ENCODE measurements at places on chromosomes 1 and 21.
A peak's percentile ranks its signal among the peaks of the same experiment; 100 is the strongest.

- DNase-seq: no peak
These were observed 80.7 kb downstream of the GIPC2 start for GRCh38 chr1:78126506-78126905.

- no peak for DNase-seq
These were observed 58.4 kb downstream of the OVGP1 start for GRCh38 chr1:111369177-111369576.

- DNase-seq: no peak
These were observed 48.5 kb downstream of the MAP3K7CL start for GRCh38 chr21:29178926-29179325.

DNA sequence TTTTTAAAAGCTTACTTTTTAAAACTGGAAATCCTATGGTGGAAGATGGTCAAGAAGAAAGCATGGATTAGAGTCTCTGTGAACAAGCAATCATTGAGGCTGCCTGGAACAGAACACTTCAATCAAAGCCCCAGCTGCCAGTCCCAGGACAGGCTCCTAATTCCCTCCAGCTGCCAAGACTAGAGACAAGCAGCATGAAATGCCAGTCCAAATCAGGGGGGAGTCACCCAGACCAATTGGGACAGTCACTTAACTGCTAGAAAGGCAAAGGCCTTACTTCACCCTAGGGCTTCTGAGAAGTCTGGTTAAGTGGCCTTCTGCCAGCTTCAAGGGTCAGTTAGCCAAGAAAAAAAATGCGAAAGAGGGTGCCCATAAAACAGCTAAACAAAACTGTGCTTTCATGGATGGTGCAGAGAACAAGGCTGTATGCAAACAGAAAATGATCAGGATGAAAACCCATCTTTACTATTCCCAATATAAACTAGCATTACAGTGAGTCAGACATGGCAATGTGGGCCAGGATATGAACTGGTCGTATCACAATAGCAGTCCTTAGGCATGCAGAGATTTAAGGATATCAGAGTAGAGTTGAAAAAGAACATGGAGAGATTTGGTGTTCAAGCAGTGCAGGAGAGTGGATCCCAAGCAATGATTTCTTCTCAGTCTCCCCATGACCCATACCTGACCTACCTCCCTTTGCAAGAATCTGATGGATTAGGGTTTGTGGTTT, 31.0 kb upstream of the MAN1A2 start:
- no peak for DNase-seq

- DNase-seq: peak; percentile 52
These were observed 37.0 kb upstream of the RXRG start for GRCh38 chr1:165481820-165482532.

DNA sequence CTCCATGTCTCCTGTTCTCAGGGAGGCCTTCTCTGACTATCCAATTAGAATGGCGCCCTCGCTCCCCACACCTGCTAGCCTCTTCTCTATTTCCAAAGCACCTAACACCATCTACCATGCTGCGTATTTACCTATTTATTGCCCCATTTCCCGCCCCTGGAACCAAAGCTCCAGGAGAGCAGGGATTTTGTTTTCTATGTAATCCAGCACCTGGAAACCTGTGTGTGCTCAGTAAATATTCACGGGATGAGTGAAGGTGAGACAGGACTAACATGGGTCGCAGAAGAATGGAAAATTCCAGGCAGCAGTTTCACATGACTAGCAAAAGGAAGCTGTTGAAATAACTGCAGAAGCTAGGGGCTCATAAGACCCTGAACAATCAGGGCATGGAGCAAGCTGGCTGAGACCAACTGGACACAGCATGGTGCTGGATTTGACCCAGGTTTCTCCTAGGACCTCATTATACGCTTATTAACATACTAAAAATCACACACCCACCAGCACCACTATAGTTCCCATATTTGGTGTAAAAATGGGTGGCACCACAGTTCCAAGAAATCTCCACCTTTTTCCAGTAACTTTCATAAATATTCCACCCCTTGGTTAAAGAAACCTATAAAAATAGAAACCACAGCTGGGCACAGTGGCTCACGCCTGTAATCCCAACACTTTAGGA, 15.1 kb upstream of the TENT5B start:
- no peak for DNase-seq

DNA sequence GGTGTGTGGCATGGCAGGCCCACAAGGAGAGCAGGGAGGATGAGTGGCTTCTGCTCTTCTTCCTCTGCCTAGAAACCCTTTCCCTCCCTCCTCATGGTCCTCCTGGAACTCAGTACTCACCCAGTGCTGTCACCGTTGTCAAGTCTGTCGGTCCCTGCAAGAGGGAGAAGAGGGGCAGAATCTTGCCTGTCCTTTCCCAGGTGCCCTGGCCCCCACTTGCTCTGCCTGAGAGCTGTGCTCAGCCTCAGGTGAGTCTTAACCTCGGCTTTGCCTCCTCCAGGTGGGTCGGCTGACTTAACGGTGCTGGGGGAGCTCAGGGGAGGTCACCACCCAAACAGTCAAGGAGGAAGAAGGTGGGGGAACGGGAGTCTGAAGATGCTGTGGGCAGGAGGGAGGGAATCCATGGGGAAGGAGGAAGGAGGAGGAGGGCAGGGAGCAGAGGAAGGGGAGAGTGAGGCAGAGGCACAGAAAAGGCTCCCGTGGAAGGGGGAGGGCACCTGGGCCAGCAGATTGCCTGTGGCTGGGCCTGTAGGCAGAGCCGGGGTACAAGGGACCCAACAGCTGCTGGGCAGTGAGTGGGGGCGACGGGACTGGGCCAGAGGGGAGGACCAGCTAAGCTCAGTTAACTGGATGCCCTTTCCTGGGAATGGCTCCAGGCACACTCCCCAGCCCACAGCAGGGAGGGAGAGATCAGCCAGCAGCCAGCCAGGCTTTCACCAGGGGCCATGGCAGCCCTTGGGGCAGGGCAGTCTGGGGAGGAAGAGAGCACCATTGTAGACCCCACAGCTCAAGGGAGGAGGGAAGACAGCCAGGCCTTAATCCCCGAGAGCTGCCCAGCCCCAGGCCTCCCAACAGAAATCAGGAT, 26.3 kb downstream of the CTNNBIP1 start:
- no peak for DNase-seq

GRCh38 chr1:179128520-179128919, 46.6 kb downstream of the TOR3A start:
- no peak for DNase-seq

DNA sequence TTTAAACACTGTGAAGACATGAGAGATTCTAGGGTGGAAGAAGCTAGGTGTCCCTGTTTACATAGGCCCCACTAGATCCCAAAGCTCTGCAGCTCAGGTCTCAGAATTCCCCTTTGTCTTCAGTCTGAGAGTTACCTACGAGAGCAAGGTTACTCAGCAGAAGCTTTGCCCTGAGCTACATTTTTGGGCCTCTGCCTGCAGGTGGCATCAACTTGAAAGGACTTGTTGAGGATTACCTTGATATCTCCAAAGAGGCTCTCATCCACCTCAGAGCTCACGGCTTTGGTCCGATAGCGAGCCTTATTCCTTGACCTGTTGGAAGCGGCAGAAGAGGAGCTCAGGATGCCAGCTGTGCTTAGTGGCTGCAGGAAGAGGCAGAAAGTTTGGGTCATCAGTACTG, 7.0 kb downstream of the CFAP45 start:
- no peak for DNase-seq

GRCh38 chr1:167800251-167800650, 78.5 kb downstream of the MPZL1 start:
- DNase-seq: no peak

DNA sequence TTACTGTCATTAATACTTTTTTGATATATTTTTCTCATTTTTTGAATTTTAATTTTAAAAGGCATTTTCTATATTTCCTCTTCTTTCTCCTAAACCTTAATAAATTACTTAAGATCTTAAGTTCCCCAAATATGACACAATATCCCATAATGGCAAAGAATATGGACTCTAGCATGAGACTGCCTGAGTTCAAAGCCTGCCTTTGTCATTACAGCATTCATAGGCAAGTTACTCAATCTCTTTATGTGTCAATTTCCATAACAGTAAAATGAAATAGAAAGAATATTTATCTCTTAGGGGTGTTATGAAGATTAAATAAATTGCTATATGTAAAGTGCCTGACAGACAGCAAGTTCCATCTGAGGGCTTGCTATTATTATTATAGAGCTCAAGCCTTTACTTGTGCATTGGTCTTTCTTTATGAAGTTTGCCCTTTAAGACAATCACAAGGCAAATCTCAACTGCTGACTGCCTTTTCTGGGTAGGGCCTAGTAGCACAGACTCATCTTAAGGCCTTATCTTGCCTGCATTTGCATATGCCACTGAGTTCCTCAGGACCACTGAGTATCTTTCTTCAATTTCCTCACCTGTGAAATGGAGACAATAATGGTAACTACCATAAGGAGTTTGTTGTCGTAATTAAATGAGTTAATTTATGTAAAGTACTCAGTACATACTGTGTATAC, 231.0 kb downstream of the NRIP1 start:
- DNase-seq: no peak

- peak; percentile 41 for DNase-seq
These were observed 710 bp upstream of the PDXK start for GRCh38 chr21:43717967-43718871.

- DNase-seq: no peak
These were observed 1.9 kb downstream of the WDR64 start for GRCh38 chr1:241654019-241654418.

- peak; percentile 62 for DNase-seq
These were observed 42.3 kb downstream of the LACTBL1 start for GRCh38 chr1:22930240-22930912.

GRCh38 chr1:101242324-101243050, 5.7 kb downstream of the S1PR1 start:
- DNase-seq: no peak

DNA sequence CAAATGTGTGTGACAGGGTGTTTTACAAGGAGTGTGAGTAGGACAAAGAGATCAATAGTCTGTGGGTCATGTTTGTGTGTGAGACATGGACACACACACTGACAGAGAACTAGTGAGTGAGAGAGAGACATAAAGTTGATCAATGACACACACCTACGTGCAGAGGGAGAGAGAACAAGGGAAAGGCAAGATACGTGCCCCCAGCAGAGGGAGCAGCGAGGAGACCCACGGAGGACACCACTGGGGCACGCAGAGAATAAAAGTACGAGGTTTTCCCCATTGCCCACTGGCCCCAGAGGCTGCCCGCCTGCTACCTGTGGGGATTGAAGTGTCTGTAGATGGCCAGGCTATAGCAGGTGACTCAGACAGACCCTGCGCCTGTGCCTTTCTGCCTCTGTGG, 130.2 kb upstream of the CSF3R start:
- DNase-seq: no peak

DNA sequence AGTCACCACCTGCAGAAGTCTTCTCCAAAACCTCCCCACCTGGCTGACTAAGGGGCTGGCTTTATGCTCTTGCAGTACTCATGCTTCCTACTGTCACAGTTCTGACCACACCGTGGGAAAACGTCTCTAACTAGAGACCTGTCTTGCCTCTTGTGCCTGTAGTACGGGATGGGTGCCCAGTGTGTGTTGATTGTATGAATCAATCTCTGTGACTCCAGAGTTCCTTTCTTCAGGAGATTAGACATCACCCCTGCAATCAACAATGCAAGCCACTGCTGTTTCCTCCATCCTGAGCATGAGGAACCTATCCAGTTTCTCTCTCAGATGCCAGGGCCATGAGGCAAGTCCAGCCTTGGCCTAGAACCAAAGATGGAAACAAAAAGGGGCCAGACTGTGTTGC, 64.1 kb downstream of the LRRN2 start:
- DNase-seq: no peak

DNA sequence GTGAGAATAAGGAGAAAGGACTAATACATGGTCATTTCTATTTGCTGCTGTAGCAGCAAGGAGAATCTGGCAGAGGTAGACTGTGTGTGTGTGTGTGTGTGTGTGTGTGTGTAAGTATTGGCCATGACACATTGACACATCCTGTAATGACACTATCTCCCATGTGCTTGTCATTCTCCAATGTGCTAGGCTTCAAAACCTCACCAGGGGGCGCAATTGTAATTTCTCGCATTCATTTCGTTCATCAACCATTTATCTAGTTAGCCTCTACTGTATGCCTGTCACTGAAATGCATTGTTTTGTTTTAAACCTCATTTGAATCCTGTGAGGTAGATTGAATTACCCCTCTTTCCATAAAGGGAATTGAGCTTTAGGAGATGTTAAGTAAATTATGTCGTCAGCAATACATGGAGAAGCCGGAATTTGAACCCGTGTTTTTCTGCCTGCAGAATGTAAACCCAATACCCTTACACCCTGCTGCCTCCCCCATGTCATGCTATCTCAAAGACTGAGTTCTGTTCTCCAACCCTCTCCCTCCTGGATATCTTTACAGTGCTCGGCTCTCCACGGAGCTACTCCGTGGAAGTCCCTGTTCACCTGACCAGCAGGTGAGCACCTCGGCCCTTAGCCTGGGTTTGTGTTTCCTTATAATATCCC, 100.8 kb downstream of the UCK2 start:
- no peak for DNase-seq

DNA sequence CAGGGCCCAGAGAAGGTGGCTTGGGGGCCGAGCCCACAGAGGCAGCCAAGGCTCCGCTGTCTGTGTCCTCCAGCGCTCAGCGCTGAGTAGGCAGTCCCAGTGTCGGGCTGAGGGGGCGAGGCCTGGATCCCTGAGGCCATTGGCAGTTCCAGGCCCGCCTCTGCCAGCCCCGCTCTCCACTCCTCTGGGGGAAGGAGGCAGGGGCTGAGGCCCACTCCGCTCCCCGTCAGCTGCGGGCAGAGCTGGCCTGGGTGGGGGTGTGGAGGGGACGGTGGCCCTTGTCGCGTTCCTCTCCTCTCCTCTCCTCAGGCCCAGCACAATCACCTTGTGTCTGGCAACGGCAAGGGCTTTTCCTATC, 132.8 kb downstream of the CASZ1 start:
- DNase-seq: peak; percentile 77

- no peak for DNase-seq
These were observed 236.5 kb downstream of the TTLL7 start for GRCh38 chr1:83762416-83762815.

GRCh38 chr1:94529416-94529815, 12.1 kb downstream of the F3 start:
- DNase-seq: no peak

DNA sequence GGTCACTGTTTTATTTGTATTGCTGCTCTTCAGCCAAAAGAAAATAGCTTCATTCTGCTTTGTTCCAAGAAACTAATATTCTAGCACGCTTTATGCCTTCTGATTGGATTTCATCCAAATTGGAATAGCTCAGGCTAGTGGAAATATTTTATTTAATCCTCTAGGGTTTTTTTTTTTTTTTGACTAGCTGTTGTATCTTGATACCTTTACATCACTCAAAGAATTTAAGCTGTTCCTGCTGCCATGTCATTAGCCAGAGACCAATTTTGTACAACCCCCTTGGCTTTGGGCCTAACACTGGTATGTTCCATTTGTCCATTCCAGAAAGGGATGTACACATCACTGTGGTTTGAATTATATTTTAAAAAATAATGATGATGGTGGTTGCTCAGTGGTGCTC, 103.0 kb downstream of the DISC1 start:
- no peak for DNase-seq

GRCh38 chr1:81967951-81968350, 167.2 kb downstream of the ADGRL2 start:
- no peak for DNase-seq

- DNase-seq: no peak
These were observed 20.1 kb upstream of the S100A10 start for GRCh38 chr1:152013664-152014237.

Data from right forelimb (tissue), 1 donor.